ENCODE measurements at places on chromosomes 5 and 9. TPM values are rescaled to one million over a fixed set of nuclear protein-coding genes. Genes with fewer than 3 reads are reported as not detected.

GFI1B gene
- total RNA-seq: not detected

FSD1L gene
- 4.7 TPM for total RNA-seq

SPINK5 gene
- total RNA-seq: 6.0 TPM

FAM221B gene
- not detected for total RNA-seq

DNA sequence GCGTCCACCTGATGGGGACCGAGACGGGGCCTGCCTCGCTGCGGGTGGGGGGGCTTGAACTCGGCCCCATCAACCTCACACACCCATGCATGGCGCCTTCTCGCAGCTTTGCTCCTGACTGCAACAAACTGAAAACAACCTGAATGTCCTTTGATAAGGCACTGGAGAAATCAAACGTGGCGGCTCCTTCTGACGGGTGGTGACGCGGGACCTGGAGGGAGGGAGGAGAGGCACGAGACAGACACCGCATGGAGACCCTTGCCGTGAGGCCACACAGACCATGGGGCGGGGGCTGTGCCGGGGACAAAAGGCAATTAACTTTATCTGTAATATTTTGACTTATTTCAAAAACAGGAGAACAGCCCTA is 48.6 kb downstream of the NACC2 start:
- DNase-seq: no peak
- H3K4me3 ChIP-seq: no peak overlapping the region
- no peaks in the 10 kb centered on the region for H3K36me3 ChIP-seq
- no peaks in the 10 kb centered on the region for H3K4me1 ChIP-seq
- no peak overlapping the region for H3K27ac ChIP-seq

- H3K27ac ChIP-seq: no peak overlapping the region
- H3K4me1 ChIP-seq: 0 out of 2 replicates have a peak, but pooled peaks cover 3% of the 10 kb centered on the region
- peak overlapping the region; percentile 35 for H3K4me3 ChIP-seq
- H3K27me3 ChIP-seq: peaks cover 6% of the 10 kb centered on the region
Measured at GRCh38 chr9:131276891-131277286, 579 bp upstream of the FAM78A start.

DNA sequence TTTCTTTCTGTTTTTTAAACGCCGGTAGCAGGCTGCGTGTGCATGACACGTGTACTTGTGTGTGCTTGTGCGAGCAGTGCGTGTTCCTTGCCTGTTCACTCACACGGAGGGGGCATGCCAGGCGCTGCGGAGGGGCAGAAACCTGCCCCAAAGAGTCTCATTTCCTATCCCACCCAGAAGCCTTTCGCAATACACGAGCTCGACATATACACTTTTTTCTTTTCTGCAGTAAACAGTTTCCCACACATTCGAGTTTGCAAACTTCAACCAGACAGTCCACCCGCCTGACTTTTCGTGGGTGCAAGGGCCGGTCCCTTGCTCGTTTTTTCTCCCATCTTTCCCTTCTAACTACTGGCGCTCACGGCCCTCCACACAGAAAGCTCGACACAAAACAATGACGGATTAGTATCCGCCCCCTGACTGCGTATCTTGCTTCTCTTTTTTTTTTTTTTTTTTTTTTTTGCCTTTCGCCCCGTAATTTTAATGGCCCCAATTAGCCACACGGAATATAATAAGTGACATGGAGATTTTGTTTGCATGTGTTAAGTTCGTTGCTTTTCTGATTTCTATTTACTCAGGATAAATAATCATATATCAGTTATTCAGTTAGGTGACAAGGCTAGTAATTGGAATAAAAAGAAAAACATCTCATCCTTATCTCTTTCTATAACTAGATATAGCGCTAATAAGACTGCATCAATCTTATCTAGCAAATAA is 5.3 kb upstream of the OTP start:
- no peak overlapping the region for H3K4me3 ChIP-seq
- peaks cover 90% of the 10 kb centered on the region for H3K27me3 ChIP-seq
- DNase-seq: no peak
- H3K36me3 ChIP-seq: no peaks in the 10 kb centered on the region

GRCh38 chr9:2158766-2159430 is 143.8 kb downstream of the SMARCA2 start:
- H3K36me3 ChIP-seq: no peaks in the 10 kb centered on the region
- no peak for DNase-seq
- H3K4me1 ChIP-seq: peaks cover 9% of the 10 kb centered on the region
- H3K4me3 ChIP-seq: peak overlapping the region; percentile 71
- H3K27me3 ChIP-seq: no peaks in the 10 kb centered on the region

- H3K27ac ChIP-seq: no peak overlapping the region
- no peak for DNase-seq
- no peaks in the 10 kb centered on the region for H3K36me3 ChIP-seq
- H3K4me3 ChIP-seq: no peak overlapping the region
- H3K4me1 ChIP-seq: no peaks in the 10 kb centered on the region
- no peaks in the 10 kb centered on the region for H3K27me3 ChIP-seq
Measured at GRCh38 chr9:81224166-81225081, 464.9 kb downstream of the TLE1 start.

- no peaks in the 10 kb centered on the region for H3K4me1 ChIP-seq
- H3K36me3 ChIP-seq: no peaks in the 10 kb centered on the region
- no peak overlapping the region for H3K27ac ChIP-seq
- DNase-seq: no peak
- H3K4me3 ChIP-seq: no peak overlapping the region
Measured at GRCh38 chr9:132109291-132109690, 29.6 kb upstream of the MED27 start.
